ENCODE measurements at places on chromosomes 2 and 18.

DNA sequence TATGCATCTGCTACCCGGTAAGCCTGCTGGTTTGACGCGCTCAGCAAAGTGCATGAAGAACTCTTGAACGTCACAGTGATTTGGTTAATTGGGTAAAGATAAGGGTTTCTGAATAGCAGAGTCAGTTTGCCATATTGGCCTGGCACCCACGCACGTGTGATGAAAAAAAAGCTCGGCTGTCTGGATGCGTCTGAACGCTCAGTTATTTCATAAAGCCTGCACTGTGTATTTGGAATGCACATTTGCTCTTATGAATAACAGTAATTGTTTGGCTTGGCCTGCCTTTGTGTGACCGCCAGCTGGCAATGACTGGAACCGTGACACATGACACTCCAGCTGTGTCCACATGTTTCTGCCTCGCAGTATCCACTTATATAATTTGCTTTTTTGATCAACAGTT is 129.2 kb upstream of the MEIS1 start:
- no peak for DNase-seq

DNA sequence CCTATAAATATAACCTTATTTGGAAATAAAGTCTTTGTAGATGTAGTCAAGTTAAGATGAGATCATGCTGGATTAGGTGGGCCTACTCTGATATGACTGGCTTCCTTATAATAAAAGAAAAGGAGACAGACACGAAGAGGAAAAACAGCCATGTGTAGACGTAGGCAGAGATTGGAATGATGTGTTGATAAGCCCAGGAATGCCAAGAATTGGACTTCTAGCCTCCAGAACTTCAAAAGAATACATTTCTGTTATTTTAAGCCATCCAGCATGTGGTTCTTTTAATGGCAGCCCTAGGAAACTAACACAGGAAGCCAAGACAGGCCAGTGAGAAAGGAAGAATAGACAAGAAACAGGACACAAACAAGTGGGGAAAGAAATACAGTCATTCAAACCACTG is 68.6 kb downstream of the NYAP2 start:
- DNase-seq, result no peak

- no peak for DNase-seq
Measured at GRCh38 chr2:181076658-181077057, 96.3 kb downstream of the UBE2E3 start.

- no peak for DNase-seq
Measured at GRCh38 chr2:230330725-230331124, 3.7 kb downstream of the SP140L start.

GRCh38 chr2:11577101-11577883 is 43.4 kb downstream of the GREB1 start:
- DNase-seq, result no peak

DNA sequence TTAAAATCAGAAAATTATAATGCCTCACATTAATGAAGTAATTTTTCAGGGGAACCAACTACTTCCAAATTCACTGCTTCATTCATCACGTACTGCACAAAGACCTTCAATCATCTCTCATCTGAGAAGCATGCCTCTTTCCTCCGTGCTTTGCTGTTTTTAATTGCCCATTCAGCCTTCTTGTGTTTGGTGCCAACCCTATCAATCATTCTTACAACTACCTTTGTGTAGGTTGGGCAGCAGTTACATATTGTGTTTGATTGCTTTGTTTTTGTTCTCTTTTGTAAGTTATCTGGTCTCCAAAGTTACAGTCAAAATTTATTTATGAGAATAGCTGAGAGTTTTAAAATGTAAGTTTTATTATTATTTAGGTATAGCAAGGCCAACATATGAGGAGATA is 549.0 kb upstream of the SLC8A1 start:
- DNase-seq, result no peak

GRCh38 chr2:152894051-152894450 is 175.6 kb downstream of the ARL6IP6 start:
- no peak for DNase-seq

DNA sequence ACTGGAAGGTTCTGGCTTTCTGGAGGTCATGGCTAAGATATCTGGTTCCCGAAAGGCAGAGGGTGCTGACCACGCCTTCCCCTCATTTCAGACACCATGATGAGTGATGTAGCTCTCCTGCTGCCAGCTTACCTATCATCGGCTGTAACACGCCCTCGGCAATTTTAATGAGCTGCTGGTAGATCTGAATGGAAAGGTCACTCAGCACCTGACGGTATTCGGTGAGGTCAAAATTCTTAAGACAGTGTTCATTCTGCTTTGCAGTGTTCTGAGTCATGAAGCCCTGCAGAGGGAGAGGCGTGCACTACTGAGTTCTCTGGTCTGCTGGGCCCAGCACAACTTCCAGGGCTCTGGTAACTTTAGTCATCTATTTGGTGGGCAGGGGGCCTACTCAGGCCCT is 25.7 kb upstream of the ACAA2 start:
- no peak for DNase-seq

DNA sequence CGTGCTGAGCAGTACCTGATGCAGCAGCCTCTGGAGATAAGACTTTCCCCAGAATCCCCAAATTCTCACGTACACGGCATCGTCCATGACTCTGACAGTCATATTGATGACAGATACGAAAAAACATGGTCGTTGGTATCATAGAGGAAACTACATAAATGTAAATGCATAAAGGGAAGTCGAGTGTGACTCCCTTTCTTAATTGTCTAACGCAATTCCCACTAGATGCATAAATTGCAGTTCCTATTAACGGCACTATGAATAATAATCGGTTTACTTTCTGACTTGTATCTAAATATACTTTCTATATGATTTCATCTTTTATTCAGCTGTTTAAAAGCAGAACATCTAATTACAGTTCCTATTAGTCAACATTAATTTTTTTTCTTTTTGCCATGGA is 322.6 kb upstream of the REV1 start:
- DNase-seq, result no peak

GRCh38 chr2:167953776-167954175 is 293.6 kb downstream of the STK39 start:
- no peak for DNase-seq

DNA sequence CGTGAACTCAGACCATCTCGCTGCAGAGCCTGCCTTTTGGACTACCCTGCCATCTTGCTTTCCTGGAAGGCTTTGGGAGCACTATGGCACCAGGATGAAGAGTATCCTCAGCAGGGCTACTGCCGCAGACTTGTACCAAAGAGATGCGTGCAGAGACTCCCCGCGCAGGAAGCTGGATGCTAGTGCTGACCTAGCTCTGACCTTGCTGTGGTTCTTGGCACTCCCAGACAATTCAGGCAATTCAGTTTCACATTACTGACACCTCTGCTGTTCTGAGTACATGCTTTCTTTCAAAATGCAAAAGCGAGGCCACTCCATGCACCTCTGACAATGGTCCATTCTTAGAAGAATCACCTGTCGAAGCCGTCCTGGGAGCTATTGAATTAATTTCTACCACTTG is 251.5 kb upstream of the MEX3C start:
- no peak for DNase-seq

GRCh38 chr2:104045071-104045470 is 808.8 kb upstream of the POU3F3 start:
- DNase-seq, result no peak

GRCh38 chr2:224837558-224837957 is 121.4 kb upstream of the CCDC195 start:
- DNase-seq, result no peak

DNA sequence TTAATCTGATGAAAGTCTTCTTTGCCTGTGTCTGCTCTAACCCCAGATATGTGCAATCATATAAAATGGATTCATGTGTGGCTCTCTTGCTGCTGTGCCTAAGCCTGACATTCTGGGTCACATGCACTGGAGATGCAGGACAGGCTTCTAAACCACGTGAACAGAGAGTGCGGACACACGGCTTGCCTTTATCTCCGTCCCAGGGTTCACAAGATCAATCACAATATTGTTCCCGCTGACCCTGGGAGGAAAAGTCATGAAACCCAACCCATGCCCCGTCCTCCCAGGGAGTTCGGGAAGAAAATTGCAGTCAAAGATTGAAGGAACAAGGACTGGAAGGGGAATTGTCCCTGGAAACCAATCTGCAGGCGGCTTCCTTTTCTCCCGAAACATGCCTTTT is 74.8 kb downstream of the VAPA start:
- DNase-seq, result no peak

DNA sequence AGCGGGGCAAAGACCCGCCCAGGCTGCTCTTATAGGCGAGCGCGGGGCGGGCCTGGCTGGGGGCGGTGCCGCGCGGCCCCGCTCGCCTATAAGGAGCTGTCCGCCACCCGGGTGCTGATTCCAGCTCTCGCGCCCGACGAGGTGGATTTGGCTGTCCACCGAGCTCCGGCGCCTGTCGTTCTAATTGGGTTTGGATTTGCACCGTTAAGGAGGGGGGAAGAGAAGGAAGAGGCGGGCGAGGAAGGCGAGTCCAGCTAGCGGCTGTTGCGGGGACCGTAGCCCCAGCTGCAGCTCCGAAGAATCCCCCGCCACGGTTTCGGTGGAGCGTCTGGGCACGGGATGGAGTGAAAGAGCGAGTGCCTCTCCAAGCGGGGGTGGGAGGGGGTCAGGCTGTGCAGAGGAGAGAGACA is at the start of gene CNTNAP5:
CNTNAP5 (plus strand) TSS at position 117 of the 410 bp plus-strand sequence. CDS start 364 bp downstream, outside the sequence.
- no peak for DNase-seq

- DNase-seq, result no peak
Measured at GRCh38 chr2:197134206-197134605, 176.4 kb downstream of the ANKRD44 start.

DNA sequence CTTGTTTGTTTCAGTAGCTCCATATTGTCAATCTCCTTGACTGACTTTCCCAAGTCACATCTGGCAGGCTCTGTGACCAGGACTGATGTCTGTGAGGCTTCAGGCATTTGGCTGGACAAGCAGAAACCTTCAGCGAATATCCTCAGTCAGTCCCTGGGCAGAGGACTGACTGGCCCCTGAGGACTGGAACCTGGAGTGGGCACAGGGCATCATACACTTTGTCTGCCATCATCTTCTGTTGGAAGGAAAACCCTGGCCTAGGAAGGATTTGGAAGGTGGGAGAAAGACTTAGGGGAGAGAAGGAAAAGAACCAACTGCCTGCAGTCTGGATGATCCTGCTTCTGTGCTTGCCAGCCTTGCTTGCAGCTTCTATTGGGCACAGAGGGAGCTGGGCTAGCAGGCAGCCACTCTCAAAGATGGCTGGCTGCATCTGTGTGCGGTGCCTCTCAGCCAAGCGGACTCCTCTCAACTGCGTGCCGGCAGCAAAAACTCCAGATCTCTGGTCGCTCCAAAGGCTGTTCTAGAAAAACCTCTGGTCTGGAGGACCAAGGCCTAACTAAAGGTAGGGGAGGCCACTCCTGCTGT is 126.8 kb downstream of the MARCHF4 start:
- DNase-seq, result no peak

GRCh38 chr18:10379522-10379921 is 74.9 kb upstream of the APCDD1 start:
- no peak for DNase-seq

DNA sequence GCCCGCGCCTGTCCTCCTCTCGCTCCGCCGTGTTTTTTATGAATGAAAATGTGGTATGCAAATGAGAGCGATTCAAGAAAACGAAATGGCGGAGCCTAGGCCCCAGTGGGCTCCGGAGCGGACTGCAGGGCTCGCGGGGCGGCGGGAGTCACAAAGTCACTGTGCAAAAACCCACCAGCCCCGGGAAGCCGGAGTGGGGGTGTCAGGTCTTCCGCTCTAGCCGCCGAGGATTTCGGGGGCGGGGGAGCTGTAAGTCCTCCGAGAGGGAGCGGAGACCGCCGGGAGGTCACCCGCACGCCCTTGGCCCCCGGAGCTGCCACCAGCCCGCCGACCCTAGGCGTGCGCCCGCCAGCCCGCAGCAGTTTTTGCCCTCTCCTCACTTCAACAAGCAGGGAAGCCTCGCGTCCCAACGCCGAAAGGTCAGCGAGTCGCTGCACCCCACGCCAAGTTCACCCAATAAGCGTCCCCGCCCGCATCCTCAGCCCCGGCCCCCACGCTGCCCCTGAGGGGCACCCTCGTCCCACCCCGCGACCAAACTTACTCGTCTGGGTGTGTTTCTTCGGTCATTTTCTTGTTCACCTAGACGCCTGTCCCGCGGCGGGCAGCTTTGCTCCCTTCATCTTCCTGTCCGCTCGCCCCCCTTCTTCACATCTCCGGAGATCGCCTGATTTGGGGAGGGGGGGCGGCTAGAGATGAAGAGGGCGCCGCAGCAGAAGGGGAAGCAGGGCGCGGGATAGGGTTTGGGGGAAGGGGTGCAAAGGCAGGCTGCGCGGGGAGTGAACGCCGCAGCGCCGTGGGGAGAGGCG is 775 bp downstream of the SPRED2 start:
- DNase-seq, result no peak

DNA sequence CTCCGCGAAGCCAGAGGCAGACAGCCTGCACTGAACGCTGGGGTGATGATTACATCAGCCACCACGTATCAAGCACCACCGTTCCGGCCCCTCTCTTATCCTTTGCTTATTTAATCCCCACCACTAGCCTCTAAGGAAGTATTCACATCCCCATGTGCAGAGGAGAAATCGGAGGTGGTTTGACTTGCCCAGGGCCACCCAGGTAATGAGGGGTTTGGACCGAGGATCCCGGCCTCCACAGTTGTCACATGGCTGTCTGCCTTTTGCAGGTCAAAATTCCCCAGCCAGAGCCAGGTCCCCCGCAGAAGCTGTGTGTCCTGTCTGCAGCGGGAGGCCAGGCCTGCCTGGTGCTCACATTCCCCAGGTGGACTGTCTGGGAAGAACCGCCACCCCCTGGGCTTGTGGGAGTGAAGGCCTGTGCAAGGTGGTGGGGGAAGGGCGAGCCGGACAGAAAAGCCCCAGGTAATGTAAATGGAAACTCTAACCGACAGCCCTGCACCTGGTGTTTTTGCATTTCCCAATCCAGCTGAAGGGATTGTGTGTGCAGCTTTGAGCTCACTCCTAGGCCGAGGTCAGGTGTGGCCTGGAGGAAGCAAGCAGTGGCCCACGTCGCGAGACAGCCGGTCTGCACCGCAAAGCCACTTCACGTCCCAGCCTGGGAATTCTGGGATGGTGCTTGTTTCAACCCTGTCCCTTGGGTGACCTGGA is 108.5 kb upstream of the ID2 start:
- DNase-seq, result no peak

GRCh38 chr2:60091266-60091665 is 462.2 kb downstream of the BCL11A start:
- DNase-seq, result no peak

GRCh38 chr2:168699844-168700417 is 102.5 kb upstream of the NOSTRIN start:
- no peak for DNase-seq

Data from hematopoietic multipotent progenitor cell treated with erythropoietin and hydrocortisone succinate and interleukin-3 and kit ligand, for 17 days (in vitro differentiated cells).